ENCODE measurements at places on chromosomes 12 and 14.

- no peak for DNase-seq
Measured at GRCh38 chr12:52026263-52026662, 19.5 kb downstream of the TAMALIN start.

- DNase-seq, result no peak
Measured at GRCh38 chr12:93946542-93947150, 201.7 kb upstream of the PLXNC1 start.

DNA sequence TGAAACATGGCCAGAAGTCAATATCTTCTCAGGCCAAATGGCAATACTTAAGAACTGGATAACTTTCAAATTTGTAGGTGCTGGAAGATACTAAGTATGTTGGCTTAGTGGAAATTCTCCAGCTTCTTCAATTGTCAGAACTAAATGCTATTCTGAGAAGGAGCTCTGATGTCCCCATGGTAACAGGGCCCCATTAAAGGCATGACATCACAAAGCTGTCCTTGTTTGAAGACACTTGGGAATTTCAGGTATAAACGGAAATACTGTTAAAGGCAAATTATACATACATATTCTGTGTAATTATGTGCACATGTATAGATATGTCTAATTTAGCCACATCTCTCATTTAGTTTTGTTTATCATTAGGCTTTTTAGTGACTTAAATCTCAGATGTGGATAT lies 210.0 kb upstream of the SEL1L start:
- DNase-seq, result no peak

GRCh38 chr12:38391007-38391406 lies 74.4 kb downstream of the ALG10B start:
- DNase-seq, result no peak

DNA sequence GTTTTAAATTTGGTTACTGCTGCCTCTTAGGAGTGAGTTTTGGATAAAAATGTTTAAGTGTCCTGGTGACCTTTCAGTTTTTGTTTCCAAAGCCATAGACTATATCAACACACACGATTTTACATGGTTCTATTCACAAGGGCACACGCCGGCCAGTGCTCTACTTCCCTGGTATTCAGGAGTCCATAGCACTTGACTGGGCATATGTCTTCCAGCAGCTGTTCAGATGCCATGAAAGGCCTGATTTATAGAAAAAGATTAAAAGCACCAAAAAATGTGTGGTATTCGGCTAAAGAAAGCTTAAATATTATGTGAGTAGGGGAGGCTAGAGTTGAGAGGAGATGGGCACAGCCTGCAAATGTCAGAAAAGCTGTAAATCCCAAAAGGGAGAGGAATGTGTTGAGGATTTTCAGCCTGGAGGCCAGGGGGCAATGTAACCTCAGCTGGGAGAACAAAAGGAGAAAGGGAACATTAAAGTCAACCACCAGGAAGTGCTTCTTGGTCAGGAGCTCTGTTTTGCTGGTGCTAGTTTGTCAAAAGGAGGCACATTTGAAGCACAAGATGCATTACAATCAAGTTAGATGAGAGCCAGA lies 478.4 kb downstream of the RAD51B start:
- DNase-seq, result no peak

GRCh38 chr12:99618657-99619056 lies 28.9 kb upstream of the GARIN6 start:
- no peak for DNase-seq

- DNase-seq, result no peak
Measured at GRCh38 chr14:95614349-95614748, 71.9 kb upstream of the TCL1B start.

All from hypothalamus (tissue), 51 donors.